ENCODE measurements at places on chromosomes 6 and 20.

DNA sequence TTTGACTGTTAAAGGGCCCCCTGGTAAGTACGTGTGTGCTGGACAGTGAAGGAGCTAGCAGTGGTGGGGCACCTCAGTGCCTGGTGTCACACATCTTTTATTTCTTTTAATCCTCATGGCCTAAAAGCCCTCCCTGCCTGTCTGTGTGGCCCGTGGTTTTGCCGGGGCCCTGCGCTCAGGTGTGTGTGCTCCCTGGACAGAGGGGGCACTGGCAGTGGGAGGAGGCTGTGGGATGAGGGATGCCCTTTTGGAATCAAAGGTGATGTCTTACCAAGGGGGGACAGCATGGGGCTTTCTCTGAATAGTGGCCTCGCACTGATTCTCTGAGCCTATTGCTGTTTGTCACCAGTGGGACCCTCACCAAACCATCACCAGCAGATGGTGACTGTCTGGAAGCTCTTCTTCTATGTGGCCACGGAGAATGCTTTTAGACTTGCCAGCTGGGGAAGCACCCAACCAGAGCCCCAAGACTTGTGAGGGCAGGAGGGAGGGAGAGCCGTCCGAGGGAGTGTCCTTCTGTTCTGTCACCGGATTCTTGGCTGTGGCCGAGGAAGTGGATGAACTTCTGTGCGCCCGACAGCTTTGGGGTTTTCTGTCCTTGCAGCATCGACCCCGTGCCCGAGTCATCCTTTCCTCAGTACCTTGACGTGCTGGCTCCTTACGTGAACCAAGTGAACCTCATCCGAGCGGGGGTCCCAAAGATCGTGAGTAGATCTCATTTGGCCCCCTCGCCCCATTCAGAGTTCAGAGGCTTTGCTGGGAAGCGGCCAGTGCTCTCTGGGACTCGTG, 18.1 kb downstream of the PNLDC1 start:
- no peak for DNase-seq

DNA sequence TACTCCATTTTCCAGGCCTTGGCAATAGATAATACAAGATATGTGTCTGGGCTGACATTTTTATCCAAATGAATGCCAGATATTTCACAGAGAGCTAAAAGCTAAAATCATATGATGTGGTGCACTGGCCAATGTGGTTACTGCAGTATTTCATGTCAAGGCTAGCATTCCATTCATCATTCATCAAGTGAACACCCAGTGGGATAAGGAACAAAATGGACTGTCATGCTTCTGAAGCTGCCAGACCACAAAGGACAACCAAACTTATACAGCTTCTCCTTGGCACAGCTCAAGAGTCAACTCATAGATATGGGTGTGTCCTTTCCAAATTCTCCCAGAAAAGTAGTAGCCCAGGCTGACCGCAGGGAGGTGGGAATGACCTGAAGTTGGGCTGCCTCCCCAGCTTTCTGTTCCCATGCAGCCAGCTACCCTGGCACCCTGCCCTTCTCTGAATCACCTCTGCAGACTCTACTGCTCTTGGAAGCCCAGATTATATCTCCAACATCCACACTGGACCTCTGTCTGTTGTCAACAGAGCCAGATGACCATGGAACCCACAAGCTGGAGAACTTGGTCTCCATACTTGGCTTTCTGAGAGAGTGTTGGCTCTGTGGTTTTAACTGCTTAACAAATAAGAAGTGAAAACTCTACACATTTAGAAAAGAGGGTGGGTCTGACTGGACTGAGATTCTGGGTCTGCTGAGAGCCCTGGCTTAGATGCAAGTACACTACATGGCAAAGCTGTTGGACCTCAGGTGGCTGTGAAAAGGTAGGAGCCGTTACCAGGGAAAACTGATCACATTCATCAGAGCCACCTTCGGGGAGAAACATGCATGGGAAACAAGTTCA, 122.8 kb downstream of the ALDH8A1 start:
- DNase-seq = no peak

DNA sequence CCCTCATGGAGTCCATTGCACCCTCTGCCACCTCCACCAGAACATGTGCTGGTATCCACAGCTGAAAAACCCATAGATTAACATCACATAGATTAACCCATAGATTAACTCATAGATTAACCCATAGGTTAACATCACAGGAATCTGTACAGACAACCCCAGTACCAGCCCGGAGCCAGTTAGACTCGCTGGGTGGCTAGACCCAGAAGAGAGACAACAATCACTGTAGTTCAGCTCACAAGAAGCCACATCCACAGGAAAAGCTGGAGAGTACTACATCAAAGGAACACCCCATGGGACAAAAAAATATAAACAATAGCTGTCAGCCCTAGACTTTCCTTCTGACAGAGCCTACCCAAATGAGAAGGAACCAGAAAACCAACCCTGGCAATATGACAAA, 25.1 kb downstream of the SERPINB9 start:
- DNase-seq = no peak

- DNase-seq = no peak
These were observed 42.9 kb upstream of the MAP7 start for GRCh38 chr6:136592930-136593673.

- DNase-seq = no peak
These were observed 79.3 kb upstream of the PMEPA1 start for GRCh38 chr20:57788936-57789613.

GRCh38 chr20:62344782-62345181, 22.3 kb downstream of the LAMA5 start:
- DNase-seq = no peak

DNA sequence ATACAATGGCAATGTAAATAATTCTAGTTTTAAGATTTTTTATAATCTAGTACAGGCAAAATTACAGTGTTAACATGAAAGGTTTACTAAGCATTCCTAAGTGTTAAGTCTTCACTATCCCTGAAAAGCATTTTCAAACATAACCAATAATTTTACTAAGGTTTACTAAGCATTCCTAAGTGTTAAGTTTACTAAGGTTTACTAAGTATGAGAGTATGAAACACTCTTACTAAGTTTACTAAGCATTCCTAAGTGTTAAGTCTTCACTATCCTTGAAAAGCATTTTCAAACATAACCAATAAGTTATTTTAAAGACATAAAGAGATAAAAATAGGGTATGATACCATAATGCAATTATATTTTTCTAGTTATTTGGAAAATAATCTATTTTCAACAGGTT, 82.6 kb downstream of the PRSS35 start:
- no peak for DNase-seq

DNA sequence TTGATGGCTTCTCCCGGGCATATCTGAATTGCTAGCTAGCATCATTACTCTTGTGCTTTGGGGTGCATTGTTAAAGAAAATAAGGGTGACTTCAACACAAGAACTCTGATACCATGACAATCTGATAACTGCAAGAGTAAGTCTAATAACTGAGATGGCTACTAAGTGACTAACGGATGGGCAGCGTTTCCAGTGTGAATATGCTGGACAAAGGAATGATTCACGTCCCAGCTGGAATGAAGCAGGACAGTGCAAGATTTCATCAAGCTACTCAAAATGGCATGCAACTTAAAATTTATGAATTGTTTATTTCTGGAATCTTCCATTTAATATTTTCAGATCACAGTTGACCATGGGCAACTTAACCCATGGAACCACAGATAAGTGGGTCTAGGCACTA, 31.7 kb downstream of the MOXD1 start:
- no peak for DNase-seq

DNA sequence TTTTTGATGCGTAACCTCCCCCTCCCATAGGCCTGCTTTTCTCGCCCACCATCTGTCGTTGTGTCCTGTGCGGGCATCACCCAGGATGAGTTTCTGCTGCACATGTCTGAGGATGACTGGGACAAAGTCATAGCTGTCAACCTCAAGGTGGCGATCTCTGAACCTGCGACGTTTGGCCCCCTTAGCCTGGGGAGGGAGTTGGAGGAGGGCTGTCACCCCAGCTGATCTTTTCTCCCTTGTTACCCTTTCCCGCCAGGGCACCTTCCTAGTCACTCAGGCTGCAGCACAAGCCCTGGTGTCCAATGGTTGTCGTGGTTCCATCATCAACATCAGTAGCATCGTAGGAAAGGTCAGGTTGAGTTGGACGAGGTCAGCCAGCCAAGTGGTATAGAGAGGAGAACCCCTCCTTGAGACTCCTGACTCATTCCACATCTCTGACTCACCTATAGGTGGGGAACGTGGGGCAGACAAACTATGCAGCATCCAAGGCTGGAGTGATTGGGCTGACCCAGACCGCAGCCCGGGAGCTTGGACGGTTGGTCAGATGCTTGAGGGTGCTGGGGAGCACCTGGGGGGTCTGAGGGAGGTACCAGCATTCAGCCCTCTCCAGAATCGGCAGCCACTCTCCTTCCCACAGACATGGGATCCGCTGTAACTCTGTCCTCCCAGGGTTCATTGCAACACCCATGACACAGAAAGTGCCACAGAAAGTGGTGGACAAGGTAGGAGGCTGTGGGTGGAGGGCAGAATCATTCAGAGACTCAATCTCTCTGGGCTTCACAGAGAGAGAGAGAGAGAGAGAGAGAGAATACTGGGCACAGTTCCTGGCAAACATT, 954 bp downstream of the HSD17B8 start:
- no peak for DNase-seq

DNA sequence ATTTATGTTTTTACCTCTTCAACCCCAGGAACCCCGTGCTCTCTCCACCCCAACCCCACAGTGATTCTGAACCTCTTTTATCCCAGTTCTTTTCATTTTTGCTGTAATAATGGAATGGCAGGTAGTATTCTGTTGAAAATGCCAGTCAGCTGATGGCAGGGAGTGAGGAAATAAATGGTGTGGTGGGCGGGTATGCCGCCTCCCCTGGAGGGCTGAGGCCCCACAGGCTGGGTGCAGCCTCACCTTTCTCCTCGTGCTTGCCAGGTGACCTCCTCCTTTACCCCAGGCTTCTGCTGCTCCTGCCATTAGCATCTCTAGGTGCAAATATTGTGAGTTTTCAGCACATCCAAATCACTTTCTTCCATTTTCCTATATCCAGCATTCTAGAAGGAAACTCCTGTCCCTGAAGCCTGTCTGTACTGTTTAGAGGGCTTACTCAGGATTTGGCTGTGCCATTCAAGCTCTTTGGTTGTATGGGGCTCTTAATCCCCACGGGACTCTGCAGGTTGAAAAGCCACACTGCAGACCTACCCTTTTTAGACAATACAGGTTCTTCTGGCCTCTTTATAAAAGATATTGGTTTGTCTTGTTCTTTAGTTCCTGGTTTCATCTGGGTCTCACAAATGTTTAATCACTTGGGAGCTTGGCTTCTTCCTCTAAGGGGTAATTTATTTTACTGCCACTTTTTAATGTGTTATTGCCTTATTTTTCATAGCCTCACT, 201.8 kb downstream of the JARID2 start:
- DNase-seq = no peak
